ENCODE measurements at places on chromosomes 5 and 9.

- DNase-seq: no peak
These were observed 71.5 kb downstream of the PRLR start for GRCh38 chr5:35158622-35159369.

GRCh38 chr5:25095261-25095660 is 450.5 kb upstream of the CDH10 start:
- no peak for DNase-seq

GRCh38 chr9:95512709-95513095 is 4.1 kb downstream of the PTCH1 start:
- no peak for DNase-seq

DNA sequence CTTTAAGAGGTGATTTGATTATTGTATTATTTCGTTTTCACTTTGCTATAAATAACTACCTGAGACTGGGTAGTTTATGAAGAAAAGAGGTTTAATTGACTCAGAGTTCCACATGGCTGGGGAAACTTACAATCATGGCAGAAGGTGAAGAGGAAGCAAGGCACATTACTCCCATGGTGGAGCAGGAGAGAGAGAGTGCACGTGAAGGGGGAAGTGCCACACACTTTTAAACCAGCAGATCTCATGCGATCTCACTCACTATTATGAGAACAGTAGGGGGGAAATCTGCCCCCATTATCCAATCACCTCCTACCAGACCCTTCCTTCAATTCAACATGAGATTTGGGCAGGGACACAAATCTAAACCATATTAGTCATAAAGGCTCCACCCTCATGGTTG is 36.1 kb upstream of the NDFIP1 start:
- no peak for DNase-seq

DNA sequence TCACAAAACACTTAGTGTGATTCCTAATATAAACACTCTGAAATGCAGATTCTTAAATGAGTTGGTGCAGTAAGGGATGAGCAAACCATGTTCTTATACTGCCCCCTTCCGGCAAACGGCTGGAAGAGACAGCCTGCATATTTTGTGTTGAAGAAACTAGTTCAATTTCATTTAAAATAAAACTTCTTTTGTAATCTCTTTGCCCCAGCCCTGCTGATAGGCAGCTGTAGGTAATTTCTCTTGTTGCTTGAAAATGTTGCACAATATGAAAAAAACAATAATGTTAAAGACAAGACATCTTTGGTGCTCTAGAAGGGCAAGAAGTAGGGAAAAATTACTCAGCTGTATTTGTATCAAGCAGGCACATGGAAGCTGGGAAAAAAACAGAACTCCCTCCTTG is 89.7 kb upstream of the CCNG1 start:
- peak; percentile 51 for DNase-seq

DNA sequence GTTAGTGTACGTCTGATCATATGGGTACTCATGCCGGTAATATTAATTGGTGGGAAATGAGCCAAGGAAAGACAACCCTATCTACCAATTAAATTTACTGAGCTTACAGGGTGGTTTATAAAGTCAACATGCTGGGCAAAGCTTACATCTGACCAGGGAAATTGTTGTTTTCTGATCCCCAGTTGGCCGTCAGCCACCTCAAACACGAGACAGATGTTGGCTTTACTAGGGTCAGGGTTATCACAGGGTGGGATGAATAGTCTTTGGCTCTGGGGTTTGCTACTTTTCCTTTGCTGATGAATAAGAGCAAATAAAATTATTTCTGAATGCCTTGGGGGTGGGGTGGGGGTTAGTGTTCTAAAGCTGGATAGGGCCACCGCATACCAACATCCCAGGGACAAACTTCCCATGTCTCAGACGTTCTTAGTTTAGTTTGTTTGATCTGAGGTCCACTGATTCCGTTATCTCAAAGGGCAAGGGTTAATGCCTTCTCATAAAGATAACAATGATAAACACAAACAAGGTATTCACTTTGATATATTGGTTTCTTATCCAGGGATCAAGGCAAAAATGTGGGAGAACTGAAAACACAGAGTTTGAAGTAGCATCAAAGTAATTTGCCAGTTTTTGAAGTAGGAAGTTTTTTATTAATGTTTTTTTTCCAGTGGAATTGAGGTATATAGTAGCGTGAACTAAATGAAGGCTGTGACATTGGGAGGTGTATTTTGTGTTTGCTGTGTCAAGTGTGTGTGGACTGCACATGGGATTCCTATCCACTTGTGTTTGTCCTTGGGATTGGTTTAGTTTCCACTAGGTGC is 109.1 kb upstream of the RPS23 start:
- no peak for DNase-seq

DNA sequence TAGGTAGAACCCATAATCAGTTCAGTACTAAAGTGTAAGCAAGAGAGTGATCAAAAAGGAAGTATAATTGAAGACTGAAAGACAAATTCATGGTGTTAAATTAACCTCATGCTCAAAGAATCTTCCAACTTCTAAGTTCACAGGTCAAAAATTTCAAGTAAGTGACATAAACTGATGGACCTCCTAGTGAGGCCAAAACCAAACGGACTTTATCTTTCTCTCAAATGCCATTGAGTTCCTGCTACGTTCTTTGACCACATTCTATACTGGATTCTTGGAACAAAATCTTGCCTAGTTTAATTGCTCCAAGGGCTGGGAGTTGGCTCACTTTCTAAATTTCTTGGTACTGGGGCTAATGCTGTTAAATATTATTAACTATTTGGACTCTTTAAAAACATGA is 794.9 kb downstream of the TLE4 start:
- no peak for DNase-seq

DNA sequence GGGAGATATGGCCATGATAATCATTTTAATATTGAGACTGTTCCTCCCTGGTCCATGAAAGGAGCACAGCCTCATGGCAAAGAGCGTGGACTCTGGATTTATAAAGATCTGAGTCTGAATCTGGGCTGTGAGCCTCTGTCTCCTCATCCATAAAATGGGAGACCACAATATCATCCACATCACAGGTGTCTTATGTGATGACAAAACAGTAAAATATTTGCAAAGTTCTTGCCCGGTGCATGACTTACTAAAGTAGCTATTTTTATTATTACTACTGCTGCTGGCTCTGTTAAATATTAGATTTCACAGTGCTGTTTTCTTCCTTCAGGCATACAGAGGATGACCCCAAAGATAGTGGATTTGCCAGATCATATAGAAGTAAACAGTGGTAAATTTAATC is 74.1 kb downstream of the TEK start:
- peak; percentile 40 for DNase-seq

DNA sequence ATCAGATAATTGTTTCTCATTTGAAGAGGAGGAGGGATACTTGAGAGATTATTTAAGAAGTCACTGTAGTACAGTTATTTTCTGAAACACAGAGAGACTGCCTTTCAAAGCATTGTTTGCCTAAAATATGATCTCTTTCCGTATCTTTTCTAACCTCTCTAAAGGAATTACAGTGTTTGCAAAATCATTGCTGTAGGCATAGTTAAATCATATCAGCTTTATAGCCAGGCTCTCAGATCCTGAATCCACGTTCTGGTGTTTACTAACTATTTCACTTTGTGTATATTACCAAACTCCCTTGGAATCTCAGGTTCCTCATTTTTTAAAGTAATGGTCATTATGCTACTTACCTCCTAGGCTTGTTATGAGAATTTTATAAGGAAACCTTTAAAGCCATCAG is 1151.6 kb upstream of the CDH9 start:
- DNase-seq: no peak

DNA sequence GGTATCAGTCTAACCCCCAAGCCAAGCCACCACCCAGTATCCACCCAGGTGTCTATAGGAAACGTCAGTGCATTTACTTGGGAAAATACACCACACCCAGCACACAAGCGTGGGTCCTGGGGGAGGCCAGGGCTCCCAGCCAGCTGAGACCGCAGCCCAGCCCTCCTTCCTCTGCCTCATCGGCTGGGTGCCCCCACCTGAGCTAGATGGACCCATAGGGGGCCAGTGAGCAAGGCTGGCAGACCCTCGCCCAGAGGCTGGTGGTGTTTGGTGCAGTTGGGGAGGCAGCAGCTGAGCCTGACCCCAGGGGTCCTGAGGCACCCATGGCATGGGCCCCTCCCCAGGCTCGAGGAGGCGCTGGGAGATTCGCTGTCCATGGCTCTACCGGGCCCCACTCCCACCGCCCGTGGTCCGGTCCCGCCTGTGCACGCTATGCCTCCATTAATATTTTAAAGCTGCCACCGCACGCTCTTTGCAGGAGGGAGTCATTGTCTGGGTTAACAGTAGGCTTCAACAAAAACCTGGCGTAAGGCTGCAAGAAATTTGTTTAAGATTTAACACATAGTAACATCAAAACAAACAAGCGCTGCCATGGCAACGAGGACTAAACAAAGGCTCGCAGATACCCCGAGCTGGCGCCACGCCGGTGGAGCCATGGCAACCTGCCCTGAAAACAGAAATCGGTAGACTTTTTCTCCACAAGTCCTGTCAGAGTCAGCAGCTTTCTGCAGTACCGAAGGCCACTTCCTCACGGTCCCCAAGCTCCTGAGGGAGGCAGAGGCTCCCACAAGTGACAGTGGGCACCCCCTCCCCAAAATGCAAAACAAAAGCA is 20.6 kb downstream of the TPPP start:
- peak; percentile 73 for DNase-seq

DNA sequence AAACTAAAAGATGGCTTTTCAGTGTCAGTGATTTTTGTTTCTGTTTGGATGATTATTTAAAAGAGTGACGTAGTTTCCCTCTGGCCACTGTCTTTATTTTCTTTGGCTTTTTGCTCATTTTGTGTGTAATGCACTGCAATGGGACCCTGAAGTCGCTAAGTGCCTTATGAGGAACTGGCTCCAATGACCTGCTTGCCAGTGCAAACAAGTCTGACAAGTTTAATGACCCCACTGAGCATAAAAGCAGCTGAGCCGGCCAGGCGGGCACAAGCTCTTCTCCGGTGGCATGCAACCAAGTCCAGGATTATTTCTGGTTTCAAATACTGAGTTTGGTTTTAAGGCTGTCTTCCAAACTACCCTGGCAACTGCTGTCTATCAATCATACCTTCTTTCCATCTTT is 15.6 kb upstream of the GNA14 start:
- no peak for DNase-seq

DNA sequence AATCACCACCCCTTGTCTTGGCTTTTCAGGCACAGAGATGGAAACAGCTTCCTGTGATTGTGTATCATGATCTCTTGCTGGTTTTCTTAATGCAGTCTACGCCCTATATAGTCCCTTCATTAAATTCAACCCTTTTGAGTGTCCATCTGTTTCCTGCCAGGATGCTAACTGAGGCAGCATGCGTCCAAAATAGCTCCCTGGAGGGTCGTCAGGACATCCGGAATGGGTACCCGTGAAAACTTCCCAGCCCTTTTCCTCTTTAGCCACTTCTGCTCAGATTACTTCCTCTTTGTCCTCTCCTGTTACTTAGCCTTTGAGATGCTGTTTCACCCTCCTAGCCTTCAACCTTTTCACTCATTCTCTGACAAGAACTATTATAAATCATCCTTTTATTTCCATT is 79.8 kb upstream of the KLF9 start:
- DNase-seq: no peak

DNA sequence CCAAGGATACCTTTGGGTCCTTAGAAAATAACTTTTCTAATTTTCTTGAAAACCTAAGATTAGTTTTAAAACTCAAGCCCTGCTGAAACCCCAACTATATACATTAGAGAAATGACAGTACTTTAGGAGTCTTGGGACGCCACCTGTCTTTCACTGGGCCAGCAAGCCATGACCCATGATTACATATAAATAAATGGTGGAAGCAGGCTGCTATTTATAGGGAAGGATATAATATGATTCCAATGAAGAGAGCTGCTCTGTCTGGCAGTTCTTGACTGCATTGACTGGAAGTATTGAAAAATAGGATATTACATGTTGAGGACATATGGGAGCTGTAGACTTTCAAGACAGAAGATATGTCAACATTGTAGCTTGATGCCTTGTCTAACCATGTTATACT is 7.3 kb downstream of the JMY start:
- no peak for DNase-seq

DNA sequence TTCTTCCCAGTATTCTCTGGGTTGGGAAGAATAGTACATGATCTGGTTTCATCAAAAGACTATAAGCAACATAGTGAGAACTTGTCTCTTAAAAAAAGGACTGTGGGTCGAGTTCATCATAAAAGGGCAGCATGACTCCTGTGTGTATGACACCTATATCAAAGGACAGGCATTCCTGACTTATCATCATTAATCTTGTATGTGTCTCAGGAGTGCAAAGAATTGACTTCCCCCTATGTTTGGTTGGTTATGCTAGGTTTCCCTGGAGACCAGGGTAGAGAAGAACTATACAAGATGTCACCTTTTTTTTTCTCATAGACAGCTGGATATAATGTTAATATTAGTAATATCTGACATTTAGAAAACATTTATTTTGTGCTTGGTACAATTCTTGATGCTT is 173.1 kb upstream of the ANKRD55 start:
- DNase-seq: no peak

DNA sequence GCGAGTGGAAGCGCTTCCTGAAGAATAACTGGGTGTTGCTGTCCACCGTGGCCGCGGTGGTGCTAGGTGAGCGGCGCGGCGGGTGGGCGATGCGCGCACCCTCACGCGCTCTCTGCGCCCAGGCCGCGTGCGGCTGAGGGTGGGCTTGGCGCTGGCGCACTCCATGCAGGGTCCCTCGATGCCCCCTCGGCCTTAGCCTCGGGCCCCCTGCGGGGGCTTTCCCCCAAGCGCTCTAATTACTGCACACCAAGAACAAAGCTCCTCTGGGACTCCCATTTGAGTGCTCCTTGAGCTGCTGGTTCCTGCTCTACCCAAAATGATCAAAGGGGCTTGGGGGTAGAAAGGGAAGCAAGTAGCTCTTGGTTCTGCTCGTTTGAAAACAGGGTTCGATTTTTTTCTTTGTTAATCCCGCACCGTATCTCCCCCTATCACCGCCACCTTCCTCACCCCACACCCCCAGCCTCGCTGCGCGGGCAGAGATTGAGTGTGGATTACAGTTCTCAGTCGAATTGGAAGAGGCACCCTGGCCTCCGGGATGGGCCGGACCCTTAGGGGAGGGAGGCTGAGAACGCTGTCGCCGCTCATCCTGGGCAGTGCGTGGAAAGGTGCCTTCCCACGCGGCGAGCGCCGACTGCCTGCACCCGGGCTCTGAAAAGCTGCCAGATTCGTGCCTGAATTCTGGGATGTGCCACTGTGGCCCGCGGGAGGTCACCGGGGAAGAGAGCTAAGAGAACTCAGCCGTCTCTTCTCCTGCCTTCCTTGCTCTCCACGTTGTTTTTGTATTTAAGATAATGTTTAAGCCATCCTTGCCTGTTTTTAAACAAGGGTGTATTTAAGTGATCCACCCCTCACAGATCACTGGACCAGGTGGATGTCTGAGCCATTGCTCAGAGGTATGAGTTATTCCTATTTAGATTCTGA is 697 bp downstream of the SLC1A1 start:
- peak; percentile 14 for DNase-seq

- DNase-seq: no peak
These were observed 2.5 kb upstream of the PCDHAC1 start for GRCh38 chr5:140923601-140924000.

- DNase-seq: no peak
These were observed 50.9 kb downstream of the MRRF start for GRCh38 chr9:122315534-122315933.
